ENCODE measurements at places on chromosomes 3 and 15.

DNA sequence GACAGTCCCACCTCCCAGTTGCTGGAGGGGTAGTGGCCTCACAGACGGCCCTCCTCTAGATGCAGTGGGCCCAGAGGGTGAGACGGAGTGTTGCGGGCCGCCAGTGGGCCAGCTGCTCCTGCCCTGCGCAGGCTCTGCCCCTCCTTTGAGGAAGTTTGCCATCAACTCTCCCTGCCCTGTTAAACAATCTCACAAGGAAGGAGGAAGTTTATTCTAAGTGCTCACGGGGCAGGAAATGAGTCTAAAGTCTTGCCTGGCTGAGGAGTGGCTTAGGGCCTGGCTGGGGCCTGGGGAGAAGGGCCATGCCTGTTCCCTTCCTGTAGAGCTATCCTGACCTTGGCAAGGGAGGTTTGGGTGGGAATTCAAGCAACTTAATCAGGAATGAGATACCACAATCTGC is at the start of gene FAM3D:
Gene FAM3D (minus strand): TSS at position 92 of the 400 bp plus-strand sequence. CDS start 11,211 bp downstream, outside the sequence.
- DNase-seq: peak; percentile 8

- peak; percentile 19 for DNase-seq
Observed at GRCh38 chr3:32366638-32367397, 24.8 kb upstream of the CMTM7 start.

DNA sequence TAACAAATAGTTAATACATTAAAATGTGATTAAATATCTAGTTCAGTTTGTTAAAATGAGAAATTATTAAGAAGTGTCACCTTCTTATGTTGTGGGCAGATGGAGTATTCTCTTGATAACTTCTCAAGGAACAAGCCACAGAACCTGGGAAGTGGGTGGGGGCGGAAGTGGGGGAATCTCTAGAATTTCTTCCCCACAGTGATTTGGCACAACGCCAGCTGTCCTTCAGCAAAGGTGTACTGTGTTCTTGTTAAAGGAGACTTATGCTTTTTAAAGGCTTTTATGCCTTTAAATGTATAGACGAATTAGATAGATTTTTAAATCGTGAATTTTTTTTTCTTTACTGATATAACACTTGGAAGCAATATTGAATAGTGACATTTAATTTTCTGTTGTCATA is 42.4 kb downstream of the SEC22A start:
- no peak for DNase-seq

DNA sequence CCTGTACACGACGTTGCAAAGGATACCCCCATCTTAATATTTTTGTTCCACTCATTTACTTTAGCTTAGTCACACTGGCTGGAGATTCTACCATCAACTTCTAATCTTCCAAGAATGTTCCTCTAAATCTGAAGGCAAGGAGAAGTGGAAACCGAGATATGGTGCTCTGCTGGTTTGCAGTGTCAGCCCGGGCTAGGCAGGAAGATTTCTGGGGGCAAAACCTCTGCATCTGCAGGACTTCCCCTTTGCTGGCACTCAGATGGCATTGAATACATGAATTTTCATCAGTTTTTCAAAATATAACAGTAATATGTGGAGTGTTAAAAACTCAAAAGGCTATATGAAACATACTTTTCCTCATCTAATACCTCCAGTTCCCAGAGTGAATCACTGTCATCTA is 240.4 kb downstream of the RPLP1 start:
- no peak for DNase-seq

DNA sequence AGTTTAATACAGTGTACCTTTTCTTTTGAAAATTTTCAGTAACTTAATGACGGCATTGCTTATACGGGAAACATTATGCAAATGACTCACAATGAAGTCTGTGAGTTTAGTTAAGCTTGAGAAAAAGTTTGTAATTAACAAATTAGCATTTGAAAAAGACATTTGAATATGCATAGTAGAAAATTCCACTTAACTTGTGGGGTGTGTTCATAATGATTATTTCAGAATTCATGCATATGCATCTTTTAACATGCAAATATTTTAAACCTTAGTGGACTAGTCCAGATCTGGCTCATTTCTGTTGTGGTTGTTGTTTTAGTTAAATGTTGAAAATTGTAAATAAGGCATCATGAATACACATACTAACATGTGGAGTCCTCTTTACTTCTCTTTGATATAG is 239.4 kb downstream of the ROBO2 start:
- no peak for DNase-seq

DNA sequence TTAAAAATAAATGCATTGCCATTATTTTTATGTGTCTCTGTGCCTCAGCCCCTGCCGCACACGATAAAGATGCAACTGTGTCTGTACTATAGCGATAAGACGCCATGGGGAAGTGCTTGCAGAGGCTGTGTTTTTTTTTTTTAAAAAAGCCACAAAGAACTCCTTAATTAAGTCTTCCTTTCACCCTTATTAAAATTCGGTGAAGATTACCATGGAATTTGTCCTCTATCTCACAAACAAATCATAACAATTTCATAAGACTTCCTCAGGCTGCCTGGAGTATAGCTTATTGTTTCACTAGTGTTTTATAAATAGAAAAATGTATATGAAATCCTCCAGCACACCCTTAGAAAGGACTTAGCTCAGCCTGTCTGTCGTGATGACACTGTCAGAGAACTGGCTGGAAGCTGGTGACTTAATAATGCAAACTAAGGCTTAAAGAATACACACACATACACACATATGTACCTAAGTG is 374.8 kb upstream of the SLCO3A1 start:
- DNase-seq: no peak

GRCh38 chr15:52257734-52258062 is 37.9 kb downstream of the MYO5C start:
- DNase-seq: peak; percentile 50

DNA sequence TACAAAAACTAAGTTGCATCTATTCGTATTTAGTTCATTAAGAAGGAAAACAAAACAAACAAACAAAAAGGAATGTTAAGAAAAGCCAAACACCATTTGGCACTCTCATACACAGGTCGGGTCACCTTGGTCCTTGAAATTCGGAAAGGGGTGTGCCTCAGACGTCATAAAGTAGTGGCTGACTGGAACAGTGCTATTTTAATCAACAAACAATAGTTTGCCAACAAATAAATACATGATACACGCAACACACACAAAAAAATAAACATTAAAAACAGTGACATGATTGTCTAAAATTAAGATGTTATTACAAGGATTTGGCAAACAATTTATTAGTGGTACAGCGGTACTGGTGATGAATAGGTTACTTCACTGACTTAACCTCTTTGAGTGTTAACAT is 579.6 kb downstream of the MECOM start:
- no peak for DNase-seq

DNA sequence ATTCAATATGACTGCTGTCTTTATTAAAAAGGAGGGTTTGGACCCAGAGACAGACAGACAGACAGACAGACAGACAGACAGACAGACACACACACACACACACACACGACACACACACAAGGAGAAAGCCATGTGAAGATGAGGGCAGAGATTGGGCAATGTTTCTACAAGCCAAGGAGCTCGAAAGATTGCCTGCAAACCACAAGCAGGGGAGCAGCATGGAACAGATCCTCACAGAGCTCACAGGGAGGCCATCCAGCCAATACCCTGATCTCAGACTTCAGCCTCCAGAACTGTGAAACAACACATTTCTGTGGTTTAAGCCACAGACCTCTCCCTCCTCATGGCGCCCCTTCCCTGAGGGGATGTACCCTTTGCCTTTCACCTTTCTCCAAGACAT is 35.8 kb upstream of the ABHD2 start:
- DNase-seq: peak; percentile 91

DNA sequence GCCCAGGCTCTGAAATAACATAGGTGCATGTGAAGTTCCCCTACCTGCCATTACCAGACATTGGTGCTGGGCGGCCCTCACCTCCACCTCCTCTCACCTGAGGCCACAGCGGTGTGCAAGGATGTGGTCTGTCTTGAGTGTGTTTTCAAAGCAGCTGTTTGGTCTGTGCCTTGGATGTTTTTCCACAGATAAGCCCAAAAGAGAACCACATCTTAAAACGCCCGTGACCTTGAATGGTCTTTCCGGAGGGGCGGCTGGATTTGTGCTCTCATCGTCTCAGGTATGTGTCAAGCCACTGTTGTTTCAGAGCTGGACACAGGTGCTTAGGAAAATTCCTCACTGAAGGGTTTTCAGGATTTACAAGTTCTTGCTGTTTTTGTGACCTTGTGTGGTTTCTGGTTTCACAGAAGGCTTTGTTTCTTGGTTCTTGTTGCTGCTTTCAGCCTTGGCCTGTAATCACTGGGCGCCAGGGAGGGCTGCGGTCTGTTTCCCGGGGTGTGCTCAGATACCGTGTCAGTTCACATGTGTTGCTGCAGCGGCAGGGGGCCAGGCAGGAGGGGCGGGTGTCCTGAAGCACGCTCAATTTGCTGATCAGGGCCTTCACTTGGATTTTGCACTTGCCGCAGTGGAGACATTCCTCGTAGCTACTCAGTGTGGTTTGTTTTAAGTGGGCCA is 128.4 kb downstream of the IGF1R start:
- DNase-seq: peak; percentile 35

- peak; percentile 94 for DNase-seq
Observed at GRCh38 chr15:25438601-25439368, at the start of gene UBE3A. Gene UBE3A (minus strand): TSS chr15:25439024. CDS start chr15:25409107, 29,917 bp downstream.

GRCh38 chr15:49185473-49185872 is 15.4 kb downstream of the GALK2 start:
- no peak for DNase-seq

DNA sequence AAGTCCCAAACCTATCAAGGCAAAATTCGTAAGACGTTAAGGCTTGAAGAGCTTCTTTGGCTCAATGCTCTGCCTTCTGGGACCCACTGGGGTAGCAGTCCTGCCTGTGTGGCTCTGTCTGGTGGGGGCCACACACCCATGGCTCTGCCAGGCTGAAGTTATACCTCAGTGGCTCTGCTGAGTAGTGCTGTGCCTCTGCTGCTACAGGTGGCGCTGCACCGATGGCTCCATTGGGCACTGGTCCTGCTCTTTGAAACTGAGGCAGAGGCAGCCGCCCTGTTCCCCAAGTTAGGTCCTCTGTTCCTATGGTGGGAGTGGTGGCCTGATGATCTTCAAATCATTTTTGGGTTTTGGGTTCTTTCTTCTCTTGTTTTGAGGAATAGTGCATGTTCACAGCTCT is 68.0 kb upstream of the AP4E1 start:
- no peak for DNase-seq

DNA sequence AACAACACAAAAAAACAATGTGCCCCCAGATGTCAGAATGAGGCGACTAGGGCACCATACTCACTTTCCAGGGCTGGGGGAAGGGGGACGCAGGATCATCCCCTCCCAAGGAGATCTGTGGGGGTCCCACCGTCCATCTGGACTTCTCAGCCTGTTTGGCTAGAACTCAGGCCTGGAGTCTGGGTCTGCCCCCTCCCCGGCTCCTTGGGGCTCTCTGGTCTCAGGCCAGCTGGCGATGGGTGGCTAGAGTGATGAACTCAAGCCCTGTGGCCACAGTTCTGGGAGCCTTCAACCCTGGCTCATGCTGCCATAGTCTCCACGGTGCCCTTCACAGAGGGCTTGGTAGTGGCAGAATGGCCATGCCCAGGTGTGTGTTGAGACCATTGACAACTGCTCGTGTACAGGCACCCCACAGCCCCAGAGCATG is 13.6 kb downstream of the ZBTB47 start:
- DNase-seq: no peak

- peak; percentile 35 for DNase-seq
Observed at GRCh38 chr3:142853270-142854168, 35.4 kb downstream of the PCOLCE2 start.

DNA sequence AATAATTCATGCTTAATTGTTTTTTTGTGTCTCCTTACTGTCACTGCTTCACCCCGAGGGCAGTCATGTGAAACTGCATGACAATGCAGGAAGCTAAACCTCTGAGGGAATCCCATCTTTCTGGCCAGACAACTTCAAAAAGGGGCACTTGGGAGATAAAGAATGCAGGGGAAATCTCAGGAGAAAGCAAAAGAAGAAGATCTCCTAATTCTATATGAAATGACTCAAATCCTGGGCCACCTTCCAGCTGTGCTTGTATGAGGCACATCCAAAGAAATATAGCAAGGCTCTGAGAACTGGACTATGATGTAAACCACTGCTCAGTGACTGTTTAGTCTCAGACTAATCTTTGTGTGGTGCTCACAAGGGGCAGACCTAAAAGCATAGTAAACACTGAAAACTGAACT is 22.6 kb upstream of the UMPS start:
- peak; percentile 78 for DNase-seq

GRCh38 chr3:157409516-157409915 is 27.1 kb upstream of the PTX3 start:
- DNase-seq: no peak

DNA sequence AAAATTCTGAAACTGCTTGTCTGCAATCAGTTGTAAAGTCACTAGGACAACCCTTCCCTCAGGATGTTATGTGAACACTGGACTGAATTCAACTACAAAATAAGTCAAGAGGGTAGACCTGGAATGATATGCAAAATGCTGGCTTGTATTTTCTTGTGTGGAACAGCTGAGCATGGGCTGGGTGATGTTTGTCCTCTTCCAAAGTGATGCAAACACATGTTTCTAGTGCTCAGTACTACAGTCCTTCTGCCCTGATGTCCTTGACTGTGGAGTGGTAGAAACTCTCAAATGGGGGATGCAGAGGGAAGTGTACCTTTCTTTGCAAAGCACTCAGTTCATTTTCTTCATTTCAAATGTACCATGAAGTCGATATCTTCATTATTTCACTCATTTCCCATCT is 258.6 kb downstream of the THSD4 start:
- no peak for DNase-seq

- DNase-seq: no peak
Observed at GRCh38 chr3:33438881-33439545, 1.2 kb downstream of the UBP1 start.

DNA sequence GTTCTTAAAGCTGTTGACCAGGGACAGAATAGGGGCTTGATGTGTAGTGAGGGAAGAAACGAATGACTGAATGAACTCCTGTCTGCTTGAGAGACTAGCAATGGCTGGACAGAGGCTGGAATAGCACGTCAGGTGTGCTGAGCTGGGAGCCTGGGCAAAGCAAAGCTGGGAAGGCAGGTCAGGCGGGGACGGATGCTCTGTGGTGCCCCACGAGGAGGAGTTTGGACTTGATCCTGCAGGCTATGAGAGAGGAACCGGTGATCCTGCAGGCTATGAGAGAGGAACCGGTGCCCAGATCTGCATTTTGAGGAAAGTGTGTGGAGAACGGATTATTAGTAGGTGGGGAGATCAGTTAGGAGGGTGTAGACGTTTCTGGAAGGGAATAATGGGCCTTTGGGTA is 31.3 kb upstream of the PSTPIP1 start:
- DNase-seq: no peak

GRCh38 chr15:48465410-48465809 is 134.2 kb downstream of the DUT start:
- DNase-seq: no peak

Data from fibroblast of pulmonary artery (primary cell).